ENCODE measurements at places on chromosomes 4 and X. TPM values are rescaled to one million over a fixed set of nuclear protein-coding genes. Genes with fewer than 3 reads are reported as not detected.

MTNR1A gene
- not detected for total RNA-seq

GRCh38 chr4:41041551-41041950, 172.8 kb downstream of the APBB2 start:
- no peaks in the 10 kb centered on the region for H3K27me3 ChIP-seq
- H3K36me3 ChIP-seq = no peaks in the 10 kb centered on the region
- no peaks in the 10 kb centered on the region for H3K4me1 ChIP-seq
- H3K4me3 ChIP-seq = no peak overlapping the region
- H3K27ac ChIP-seq = no peak overlapping the region

- DNase-seq = no peak
- H3K36me3 ChIP-seq = no peaks in the 10 kb centered on the region
- no peaks in the 10 kb centered on the region for H3K27me3 ChIP-seq
- H3K4me3 ChIP-seq = no peak overlapping the region
These were observed 74.9 kb downstream of the TMEM156 start for GRCh38 chr4:38957261-38957815.

DNA sequence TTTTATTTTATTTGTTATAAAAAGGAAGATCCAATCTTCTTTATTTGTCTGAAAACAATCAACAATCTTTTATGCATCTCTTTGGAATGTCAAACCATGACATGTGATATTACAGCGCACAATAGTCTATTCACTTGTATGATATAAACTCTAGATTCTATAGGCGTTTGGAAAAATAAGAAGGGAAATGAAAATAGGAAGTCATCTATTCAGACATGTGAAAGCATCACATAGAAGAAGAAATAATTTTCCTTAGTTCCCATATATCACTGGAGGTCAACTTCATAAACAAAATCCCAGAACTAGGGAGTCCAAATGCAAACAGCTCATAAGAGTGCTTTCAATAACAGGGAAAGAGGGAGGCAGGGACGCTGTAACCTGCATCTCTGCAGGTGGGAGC, 139.5 kb upstream of the RASGEF1B start:
- no peaks in the 10 kb centered on the region for H3K27me3 ChIP-seq
- no peak overlapping the region for H3K27ac ChIP-seq
- no peak for DNase-seq

- DNase-seq = no peak
- no peaks in the 10 kb centered on the region for H3K4me1 ChIP-seq
- H3K27ac ChIP-seq = no peak overlapping the region
These were observed 33.0 kb downstream of the GEMIN8 start for GRCh38 chrX:13996650-13997049.

- H3K4me1 ChIP-seq = no peaks in the 10 kb centered on the region
- no peak overlapping the region for H3K27ac ChIP-seq
- H3K4me3 ChIP-seq = no peak overlapping the region
- H3K27me3 ChIP-seq = no peaks in the 10 kb centered on the region
These were observed 263.6 kb upstream of the CTSO start for GRCh38 chr4:156217236-156217635.
